ENCODE measurements at places on chromosomes 5 and 9. TPM values are rescaled to one million over a fixed set of nuclear protein-coding genes. Genes with fewer than 3 reads are reported as not detected.

ANKRD31 gene
- not detected for total RNA-seq

FOXD1 gene
- 62.3 TPM for total RNA-seq

DAB2 gene
- 10.3 TPM for total RNA-seq

HAVCR1 gene
- total RNA-seq: not detected

IL13 gene
- total RNA-seq: not detected

PRRT1B gene
- not detected for total RNA-seq

HMCN2 gene
- total RNA-seq: not detected

PAXX gene
- 60.5 TPM for total RNA-seq

OSTF1 gene
- 36.6 TPM for total RNA-seq

GFRA3 gene
- not detected for total RNA-seq

PDCD1LG2 gene
- 6.9 TPM for total RNA-seq

SPATA31A3 gene
- total RNA-seq: not detected

ARHGEF39 gene
- 2.9 TPM for total RNA-seq

AK1 gene
- total RNA-seq: 73.4 TPM

PCDHGC4 gene
- 0.18 TPM for total RNA-seq

MEF2C gene
- 5.2 TPM for total RNA-seq

ADGRD2 gene
- total RNA-seq: 0.23 TPM

TMEM8B gene
- total RNA-seq: 2.0 TPM

STX17 gene
- 22.0 TPM for total RNA-seq

TLR4 gene
- total RNA-seq: 0.11 TPM

AGGF1 gene
- 27.8 TPM for total RNA-seq

All from Daoy (cell line).